Stimulated activated CD8-positive, alpha-beta memory T cell treated with anti-CD3 and anti-CD28 coated beads, Interleukin-15, amount 100 ng/mL, for 48 hours (primary cell): ENCODE measurements at places on chromosomes 6 and 20.

DNA sequence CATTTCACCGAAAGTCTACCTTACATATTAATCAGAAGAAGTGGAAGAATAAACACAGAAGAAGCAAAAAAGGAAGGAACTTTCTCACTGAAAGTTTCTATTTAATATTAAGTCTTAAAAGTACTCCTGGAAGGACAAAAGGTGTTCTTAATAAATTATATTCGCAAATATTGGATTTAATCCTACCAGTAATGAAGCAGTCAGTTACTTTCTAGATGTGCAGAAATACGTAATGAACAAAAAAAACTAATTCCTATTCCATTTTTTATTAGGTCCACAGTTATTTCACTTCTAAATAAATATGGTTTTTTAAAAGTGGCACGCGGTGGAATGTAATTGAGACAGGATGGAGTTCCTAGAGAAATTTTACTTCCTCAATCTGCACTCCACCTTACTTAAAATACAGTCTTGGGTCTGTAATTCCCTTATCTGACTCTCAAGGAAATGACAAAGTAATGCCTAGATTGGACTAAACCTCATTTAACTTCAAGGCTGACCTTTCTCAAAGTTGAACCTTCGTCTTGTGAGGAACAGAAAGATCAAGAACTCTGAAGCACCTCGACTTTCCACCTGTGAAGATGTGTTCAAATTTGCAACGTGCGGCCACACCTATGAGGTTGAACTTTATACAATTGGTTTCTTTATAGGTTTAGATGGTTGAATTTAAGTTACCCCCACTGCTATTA, 1.1 kb upstream of the TRAM2 start:
- no peak for DNase-seq

DNA sequence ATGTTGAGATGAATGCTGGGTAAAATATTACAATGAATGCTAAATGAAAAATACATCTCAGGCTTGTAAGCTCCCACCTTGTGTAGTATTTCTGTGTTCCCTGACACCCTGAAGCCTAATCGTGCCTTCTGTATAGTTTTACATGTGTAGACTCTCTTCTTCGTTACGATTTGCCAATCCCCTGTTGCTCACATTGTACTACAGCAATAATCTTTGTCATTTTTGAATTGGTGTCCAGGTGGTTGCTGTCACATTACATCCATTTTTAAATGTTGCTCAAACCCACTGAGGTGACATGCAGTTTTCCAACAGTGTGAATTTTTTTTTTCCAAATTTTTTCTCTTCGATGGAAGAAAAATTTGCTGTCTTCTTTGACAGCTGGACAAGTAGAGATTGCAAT, 300.0 kb upstream of the FLRT3 start:
- DNase-seq = no peak

- DNase-seq = no peak
Measured at GRCh38 chr6:125745281-125746018, 4.0 kb upstream of the HEY2 start.

DNA sequence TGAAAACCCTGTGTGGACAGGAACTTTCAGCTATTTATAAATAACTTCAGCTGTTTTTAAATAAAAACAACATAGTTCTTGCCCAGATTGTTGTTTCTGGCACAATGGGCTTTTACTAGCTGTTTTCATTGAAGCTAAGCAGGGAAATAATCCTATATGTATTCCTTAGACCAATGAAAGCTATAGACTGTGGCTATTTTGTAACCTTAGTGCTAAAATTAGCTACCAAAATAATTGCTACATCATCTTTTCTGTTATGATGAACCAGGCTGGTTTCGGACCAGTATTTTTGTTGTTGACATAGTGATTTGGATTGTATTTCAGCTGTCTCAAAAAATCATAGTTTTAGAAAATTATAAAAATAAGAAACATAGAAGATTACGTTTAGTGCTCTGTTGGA, 13.7 kb downstream of the PHF3 start:
- DNase-seq = no peak

- no peak for DNase-seq
Measured at GRCh38 chr20:49447946-49448809, 34.3 kb downstream of the KCNB1 start.
